ENCODE measurements at places on chromosomes 11 and 22. TPM values are rescaled to one million over a fixed set of nuclear protein-coding genes. Genes with fewer than 3 reads are reported as not detected.

Gene XKR3
- not detected for polyA plus RNA-seq

Gene BTBD18
- polyA plus RNA-seq = not detected

Gene LRRN4CL
- polyA plus RNA-seq = 39.1 TPM

Gene TEX12
- not detected for polyA plus RNA-seq

Gene CFAP300
- 3.7 TPM for polyA plus RNA-seq

Gene SCGB1C1
- 0.40 TPM for polyA plus RNA-seq

Gene KCNK4
- not detected for polyA plus RNA-seq

Gene ROBO4
- 61.0 TPM for polyA plus RNA-seq

Gene SLC36A4
- polyA plus RNA-seq = 2.7 TPM

Gene CNIH2
- not detected for polyA plus RNA-seq

Gene PRRG4
- 0.54 TPM for polyA plus RNA-seq

Gene LDHA
- polyA plus RNA-seq = 206 TPM

Gene P2RX6
- 0.17 TPM for polyA plus RNA-seq

Gene CARD18
- not detected for polyA plus RNA-seq

Gene IL10RA
- 17.4 TPM for polyA plus RNA-seq

Gene MMP11
- polyA plus RNA-seq = 1.6 TPM

Gene EFCAB6
- polyA plus RNA-seq = not detected

Gene AIP
- polyA plus RNA-seq = 52.0 TPM

Gene CPSF7
- polyA plus RNA-seq = 52.8 TPM

Gene NXPE2
- 0.04 TPM for polyA plus RNA-seq

Gene OR51B2
- not detected for polyA plus RNA-seq

Measured in adipose tissue (tissue), 3 donors.